GM03348 (cell line): ENCODE measurements at places on chromosomes 6 and 20.

DNA sequence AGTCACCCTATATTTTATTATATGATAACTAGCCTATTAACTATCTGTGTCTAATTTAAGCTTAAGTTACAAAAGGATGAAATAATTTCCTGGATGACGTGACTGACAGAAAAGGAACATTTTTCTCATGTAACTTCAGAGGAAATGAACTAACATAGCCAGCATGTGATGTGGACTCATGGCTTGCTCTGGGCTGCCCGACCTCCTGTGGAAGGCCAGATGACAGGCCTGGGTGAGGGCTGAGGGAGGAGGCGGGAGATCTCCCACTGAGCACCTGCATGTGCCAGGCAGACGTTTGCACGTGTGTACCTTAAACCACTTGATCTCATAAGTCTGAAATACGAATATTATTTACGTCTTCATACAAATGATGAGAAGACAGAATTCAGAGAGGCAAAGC lies 321.1 kb downstream of the SYNE1 start:
- peak; percentile 53 for DNase-seq

GRCh38 chr6:167828325-167828956 lies 1.7 kb downstream of the AFDN start:
- DNase-seq = no peak

DNA sequence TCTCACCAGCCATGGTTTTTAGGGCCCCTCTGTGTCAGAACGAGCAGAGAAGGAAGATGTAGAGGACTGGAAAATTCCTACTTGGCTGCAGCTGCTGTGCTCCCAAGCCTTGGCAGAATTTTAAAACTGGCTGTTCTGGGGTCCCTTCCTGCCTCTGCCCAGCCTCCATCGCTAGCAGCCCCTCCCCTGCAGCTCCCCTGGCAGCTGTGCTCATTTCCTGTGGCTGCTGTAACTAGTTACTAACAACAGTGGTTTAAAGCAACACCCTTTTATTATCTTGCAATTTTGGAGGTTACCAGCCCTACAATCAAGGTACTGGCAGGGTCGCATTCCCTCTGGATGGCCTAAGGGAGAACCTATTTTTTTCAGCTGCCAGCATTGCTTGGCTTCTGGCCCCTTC lies 3.7 kb upstream of the CST11 start:
- no peak for DNase-seq

GRCh38 chr6:158850807-158851115 lies 31.6 kb upstream of the EZR start:
- DNase-seq = peak; percentile 40

- DNase-seq = no peak
Observed at GRCh38 chr6:35754452-35755277, 17.8 kb downstream of the ARMC12 start.

DNA sequence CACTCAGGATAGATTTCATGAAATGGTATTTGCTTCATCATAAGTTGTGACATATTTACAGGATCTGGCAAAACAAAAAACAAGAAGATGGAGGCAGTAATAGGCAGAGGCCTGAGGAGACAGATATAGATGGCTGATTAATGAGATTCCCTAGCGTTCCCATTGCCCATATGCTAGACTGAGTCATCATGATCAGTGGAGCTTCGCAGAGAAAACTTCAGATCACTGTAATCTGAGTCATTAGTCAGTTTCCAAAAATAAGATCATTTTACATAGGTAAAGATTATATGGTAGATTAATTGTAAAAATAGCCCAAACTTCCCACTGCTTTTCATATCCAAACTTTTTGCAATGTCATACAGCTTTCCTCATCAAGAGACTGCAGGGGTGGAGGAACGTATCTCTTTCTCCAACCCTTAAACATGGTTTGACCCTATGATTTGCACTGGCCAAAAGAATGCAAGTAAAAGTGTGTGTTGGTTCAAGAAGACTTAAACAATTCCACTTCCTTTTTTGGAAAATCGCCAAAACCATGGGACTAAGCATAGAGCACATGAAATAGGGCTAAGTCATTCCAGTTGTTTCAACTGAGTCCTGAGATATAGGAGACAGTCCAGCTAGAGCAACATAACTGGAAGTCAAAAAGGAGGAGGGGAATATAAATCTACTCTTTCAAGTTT lies 626.0 kb downstream of the RNF144B start:
- DNase-seq = no peak

- no peak for DNase-seq
Observed at GRCh38 chr6:139112146-139112545, 22.7 kb upstream of the HECA start.

DNA sequence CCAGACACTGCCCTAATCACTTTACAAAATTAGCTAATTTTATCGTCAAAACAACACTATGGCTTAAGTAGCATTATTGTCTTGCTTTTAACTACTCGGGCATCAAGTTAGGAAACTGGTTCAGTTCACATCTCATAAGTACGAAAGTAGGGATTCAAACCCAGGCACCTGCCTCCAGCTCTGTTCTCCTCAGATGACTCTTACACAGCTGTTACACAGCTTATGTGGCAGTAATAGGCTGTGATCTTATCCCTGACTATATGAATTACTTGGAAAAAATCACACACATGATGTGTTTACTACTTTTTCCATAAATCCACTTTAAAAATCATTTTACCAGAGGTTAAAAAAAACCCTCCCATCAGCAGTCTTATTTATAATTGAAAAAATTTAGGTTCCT lies 389.2 kb upstream of the FLRT3 start:
- DNase-seq = no peak

DNA sequence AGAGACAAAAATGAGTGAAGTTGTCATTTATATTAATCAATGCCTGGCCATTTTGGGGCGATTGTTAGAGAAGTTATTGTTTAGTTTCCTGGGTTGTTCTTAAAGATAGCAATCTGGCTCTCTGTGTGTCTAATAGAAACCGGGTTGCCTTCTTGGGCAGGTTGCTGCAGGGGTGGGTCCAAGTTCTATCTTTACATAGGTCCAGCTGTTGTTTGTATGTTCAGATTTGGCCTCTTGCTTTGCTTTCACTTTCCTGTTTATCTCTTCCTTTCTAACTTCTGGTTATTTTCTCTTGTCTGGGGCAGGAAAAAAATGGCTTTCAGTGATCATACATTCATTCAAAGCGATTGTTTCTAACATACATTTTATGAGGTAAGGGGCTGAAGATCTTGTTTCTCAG lies 128.4 kb upstream of the NOX3 start:
- DNase-seq = no peak

DNA sequence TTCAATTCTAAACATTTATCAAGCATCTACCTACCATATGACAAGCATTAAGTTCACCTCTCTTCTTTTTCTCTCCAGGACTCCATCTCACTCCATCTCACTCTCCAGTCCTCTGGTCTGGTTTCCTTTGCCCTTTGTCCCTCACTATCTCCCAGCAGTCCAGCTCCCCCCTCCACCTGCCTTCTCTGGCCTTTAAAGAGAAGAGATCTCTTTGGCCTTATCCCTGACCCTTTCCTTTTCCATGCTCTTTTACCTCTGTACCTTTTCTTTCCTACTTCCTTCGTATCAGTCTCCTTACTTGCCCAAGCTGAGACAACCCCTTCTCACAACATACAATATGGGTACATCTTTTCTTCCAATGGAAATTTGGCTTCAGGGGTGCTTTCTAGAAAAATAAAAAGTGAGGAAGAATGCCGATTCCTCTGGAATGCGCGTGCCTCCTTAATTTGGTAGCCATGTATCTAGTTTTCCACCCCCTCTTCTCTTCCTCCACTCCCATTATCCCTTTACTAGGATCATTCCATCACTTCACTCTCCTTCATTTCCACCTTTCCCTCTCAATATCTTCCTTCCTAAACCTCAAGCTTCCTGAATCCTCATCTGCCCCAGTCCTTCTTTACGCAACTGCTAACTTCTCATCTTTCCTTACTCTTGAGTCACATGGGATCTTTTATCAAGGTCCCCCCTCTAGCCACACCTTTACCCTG lies 745 bp upstream of the AGPAT1 start:
- DNase-seq = no peak

DNA sequence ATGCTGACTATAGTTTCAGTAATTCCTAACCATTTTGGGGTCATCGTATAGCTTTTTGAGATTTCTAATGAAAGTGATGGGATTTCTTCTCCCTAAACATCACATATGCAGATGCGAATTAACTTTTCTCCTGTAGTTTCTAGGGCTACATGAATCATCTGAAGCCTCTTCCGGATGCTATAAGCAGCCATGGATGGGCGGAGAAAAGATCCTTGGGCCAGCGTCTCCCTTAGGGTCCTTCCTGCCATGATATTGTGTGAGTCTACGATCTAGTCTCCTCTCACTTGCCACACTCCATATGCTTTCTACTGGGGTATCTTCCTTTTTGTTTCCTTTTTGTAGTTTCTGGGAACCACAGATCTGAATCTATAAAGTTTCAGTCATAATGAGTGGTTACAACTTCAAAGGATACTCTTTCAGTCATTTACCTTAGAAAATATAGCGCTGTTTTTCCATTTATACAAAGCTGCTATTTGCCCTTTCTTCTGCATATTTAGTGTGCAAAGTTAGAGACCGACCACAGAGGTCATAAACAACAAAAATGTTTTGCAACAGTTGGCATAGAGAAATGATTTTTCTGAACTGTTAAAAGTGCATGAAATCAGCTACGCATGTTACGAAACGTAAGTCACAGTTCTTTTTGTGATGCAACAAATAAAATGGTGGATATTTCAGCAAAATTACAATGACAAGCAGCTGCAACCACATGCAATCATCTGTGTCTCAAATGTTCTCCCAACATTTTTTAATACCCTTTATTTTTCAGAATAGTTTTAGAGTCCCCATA lies 396.2 kb upstream of the SLC35B3 start:
- DNase-seq = no peak

DNA sequence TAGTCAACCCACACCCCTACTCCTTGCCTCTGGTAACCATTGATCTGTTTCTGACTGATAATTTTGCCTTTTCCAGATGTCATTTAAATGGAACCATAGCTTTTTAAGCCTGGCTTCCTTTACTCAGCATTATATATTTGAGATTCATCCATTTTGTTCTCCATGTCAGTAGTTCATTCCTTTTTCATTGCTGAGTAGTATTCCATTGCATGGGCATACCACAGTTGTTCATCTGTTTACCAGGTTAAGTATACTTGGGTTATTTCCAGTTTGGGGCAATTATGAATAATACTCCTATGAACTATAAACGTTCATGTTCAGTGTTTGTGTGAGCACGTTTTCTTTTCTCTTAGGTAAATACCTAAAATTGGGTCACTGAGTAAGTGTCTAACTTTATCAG lies 25.1 kb downstream of the FGD2 start:
- no peak for DNase-seq

DNA sequence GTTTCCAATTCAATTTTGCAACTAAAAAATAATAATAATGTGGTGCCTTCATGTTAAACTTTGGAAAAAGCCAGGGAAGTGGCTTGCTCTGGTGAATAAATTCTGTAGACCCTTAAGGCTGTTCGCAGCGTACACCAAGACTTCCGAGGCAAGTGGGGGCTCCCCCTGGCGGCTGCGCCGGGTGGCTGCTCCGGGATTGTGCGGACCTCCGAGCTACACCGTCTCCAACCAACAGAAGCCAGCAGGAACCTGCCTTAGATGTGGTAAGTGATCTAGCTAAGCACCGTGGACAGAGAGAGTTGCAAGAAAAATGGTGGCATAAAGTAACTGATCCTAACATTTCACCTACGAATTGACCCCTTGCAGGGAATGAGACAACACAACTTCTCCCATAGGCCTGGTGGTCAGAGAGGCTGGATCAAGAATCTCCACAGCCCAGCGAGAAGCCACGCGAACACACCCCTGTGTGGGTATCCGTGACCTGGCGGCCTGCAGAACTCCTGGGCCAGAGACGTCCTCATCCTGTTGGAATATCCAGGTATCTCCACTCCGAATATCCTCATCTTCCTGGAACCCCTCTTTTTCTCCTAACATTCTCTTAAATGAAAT lies 69.6 kb downstream of the TBXT start:
- peak; percentile 90 for DNase-seq

GRCh38 chr6:134816780-134817179 lies 133.1 kb downstream of the ALDH8A1 start:
- DNase-seq = no peak

DNA sequence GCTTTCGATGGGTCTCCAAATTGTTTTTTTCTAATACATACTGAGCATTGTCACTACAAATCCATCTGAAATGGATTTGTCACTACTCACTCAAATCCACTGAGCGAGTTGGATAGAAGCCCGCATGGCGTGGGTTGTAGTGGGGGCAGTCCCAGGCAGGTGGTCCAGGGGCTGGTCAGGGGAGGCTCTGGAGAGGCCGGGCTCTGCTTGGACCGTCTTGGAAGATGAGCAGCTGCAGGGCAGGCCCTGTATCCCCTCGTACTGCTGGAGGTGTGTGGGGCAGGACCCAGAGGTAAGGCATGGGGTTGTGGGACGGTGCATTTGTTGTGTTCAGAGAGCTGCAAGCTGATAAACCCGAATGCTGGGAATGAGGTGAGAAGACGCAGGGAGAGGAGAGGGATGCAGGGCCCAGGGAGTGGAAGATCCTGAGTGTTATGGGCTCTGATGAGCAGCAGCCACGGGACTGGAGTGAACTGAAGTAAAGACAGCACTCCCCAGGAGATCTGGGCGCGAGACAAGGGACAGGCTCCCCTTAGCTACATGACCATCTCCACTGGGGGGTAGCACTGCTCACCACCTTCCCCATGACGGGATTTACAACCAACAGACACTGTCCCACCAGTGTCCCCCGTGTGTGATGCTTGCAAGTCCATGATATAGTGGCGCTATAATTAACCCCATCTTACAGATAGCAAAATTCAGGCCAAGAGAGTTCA lies 45.9 kb downstream of the PSMG4 start:
- no peak for DNase-seq

DNA sequence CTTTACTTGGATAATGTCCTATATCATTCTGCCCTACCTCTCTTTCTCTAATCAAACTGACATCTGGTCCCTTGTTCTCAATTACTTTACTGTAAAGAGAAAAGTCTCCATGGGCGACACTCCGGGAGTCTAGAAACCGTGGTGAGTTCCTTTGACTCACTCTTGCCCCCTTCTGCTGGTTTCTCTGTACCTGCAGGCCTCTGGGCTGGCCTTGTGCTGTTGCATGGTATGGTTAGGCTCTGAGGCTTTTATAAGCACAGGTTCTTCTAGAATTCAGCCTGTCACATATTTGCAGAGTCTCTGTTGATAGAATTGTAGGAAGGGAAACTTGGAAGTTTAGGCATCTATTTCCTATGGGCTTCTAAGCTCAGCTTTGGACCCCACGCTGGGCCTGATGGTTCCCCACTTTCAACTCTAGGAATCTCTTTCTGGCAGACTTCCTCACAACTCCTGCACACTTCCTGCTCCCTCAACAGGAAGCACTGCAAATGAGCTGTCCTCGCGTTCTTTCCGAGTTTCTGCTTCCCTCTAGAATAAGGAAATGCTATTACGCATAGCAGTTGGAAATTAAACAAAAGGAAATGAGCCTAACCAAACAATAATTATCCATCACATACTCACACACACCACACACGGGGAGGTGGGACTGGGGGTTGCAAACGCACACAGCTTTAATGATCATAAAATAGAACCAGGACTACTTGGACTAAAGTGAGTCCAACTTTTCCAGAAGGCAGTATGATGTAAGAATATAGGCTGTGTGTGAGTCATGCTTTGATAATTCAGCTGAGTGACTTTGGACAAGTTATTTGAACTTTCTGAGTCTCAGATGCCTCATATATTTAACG lies 683.3 kb downstream of the QKI start:
- no peak for DNase-seq

GRCh38 chr6:152380993-152381898 lies 255.9 kb downstream of the SYNE1 start:
- peak; percentile 80 for DNase-seq

- DNase-seq = no peak
Observed at GRCh38 chr6:11788043-11788442, 9.4 kb upstream of the ADTRP start.
